Globus pallidus (tissue), 1 donor: ENCODE measurements at places on chromosomes 2 and 18.

- no peak for DNase-seq
These were observed 72.2 kb upstream of the TAF1B start for GRCh38 chr2:9771101-9771449.

- no peak for DNase-seq
These were observed 148.3 kb downstream of the RBM43 start for GRCh38 chr2:151113318-151113717.

DNA sequence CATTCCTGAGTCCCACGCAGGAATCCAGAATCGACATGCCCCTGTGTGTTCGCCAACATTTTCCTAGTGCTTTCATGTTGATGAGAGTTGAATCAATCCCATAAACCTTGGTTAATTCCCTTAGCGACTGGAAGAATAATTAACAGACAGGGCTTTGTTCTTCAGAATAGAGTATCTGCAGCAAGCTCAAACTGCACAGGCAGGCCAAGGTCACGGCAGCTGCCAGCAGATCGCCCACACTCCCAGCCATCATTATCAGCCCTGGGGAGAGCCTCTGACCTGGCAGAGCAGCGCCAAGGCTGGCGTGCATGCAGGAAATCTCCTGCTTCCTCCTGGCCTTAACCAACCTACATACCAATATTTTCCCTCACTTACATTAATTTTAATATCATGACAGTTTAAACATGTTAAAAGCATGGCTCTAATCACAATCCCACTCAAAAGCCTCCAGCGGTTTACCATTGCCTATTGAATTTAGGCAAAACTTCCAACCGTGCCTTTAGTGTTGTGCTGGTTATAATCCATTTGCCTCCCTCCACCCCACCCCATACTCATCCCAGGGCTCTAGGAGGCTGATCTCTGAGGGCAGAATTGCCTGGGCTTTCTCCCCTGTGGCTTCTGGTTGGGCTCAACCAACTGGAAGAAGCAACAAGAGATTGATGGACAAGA, 46.8 kb upstream of the NCK2 start:
- DNase-seq, result peak; percentile 37

GRCh38 chr2:200275295-200276013, 31.0 kb upstream of the SPATS2L start:
- no peak for DNase-seq

DNA sequence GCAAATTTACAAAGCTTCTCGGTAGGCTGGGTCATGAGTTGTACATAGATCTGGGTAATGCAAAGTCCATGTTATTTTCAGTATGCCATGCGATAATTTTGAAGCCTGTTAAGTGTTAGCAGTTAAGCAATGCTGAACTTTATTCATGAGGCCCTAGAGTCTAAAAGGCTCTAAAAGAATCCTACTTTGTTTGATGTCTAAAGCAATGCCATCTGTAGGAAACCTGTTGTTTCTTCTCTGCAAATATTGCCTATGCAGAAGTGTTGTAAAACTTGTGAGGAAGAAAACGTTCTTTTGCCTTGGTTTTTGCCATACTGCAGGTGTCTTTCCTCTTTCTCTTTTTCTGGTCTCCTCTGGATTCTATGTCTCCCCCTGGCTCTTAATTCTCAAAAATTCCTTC, 9.1 kb downstream of the ARHGAP15 start:
- no peak for DNase-seq

GRCh38 chr18:79515944-79516351, 120.2 kb downstream of the NFATC1 start:
- DNase-seq, result no peak

- DNase-seq, result no peak
These were observed 3.9 kb upstream of the DCTN1 start for GRCh38 chr2:74384051-74384450.

DNA sequence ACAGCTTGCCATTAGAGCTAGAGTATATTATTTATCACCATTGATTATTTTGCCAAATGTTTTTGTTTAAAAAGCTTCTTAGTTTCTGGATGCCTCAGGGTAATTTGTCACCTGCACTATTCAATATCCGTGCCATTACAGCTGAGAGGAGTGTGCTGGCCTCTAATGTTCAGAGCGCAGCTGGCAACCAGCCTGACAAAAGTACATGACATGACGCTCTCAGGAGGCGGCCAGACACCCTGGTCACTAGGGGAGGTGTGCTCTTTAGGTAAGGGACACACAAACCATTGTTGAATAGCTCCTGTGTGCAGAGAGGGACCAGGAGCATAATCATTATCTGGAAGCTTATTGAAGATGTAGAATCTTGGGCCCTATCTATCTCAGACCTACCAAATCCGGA, 20.3 kb downstream of the LIMS1 start:
- no peak for DNase-seq

GRCh38 chr18:36200354-36200771, 13.1 kb downstream of the MOCOS start:
- no peak for DNase-seq

GRCh38 chr2:55985406-55985805, 61.8 kb upstream of the EFEMP1 start:
- DNase-seq, result peak; percentile 26

DNA sequence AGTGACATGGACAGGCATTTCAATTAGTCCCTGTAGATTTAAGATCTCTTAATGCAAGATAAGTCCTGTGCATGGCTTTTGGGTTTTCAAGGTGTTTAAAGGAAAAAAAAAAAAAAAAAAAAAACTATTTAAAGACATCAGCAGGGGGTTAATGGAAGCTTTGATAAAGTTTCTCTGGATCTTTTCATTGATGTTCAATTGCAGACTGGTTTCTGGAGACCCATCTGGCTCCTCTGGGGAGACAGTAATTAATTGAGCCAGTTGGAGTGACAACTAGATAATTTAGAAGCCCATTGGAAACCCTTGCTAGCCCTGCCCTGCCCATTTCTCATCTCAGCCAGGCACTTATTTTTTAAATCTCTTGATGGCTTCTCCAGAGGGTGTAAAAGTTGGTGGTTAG, 98.7 kb downstream of the EPHA4 start:
- no peak for DNase-seq

DNA sequence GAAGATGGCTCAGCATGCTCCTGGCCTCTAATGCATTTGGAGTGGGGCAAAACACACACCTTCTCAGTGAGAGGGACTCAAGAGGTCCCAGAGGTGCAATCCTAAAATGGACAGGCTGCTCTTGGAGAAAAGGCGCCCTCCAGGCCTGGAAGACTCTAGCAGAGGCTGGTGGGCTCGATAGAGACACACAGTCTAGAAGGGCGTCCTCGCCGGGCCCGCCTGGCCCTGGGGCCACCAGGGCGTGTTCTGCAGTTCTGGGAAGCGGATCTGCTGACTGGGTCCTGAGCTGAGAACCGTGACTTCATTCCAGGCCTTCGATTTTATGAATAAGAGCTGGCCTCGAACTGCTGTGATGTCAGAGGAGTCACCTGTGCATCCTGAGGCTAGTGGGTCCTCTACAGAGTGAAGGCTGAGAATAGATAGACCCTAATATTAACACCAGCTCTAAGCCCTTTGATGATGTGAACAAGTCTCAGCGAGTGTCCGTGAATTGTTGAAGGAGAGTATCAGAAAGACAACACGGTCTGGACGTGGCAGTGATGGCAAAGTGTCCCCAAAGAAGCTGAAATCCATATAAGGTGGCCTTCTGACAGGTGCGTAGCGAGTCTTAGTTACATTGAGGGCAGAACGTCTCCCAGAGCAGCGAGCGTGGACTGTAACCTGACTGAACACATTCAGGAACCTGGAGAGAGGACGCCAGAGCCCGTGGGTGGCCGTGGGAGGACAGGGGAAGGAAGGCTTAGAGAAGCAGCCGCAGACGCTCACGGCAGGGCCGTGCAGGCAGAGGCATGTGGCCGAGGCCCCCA, 136.9 kb downstream of the PTGR3 start:
- DNase-seq, result no peak

- no peak for DNase-seq
These were observed 179.0 kb downstream of the ASXL3 start for GRCh38 chr18:33757037-33757436.

GRCh38 chr2:3368261-3368722, 9.3 kb downstream of the EIPR1 start:
- no peak for DNase-seq

GRCh38 chr2:194550702-194551101, 1106.3 kb upstream of the SLC39A10 start:
- DNase-seq, result no peak

GRCh38 chr18:29004921-29005320, 828.0 kb upstream of the CDH2 start:
- no peak for DNase-seq

DNA sequence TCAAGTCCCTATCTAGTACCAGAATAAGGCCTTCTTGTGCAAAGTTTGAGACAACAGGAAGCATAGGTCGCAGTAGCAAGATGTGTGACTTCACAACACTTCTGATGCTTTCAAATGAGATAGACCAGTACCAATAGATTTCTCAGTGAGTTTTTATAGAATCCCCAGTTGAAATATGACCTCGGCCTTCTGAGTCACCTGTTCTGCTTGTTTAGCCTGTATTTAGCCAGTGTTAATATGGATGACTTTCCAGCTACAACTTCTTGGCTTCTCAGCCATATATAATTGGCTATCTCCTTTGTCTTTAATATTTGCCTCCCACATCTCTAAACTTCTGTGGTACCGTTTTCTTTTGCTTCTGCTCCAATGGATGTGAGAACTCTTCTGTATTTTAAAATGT, 113.8 kb downstream of the KYNU start:
- DNase-seq, result no peak

DNA sequence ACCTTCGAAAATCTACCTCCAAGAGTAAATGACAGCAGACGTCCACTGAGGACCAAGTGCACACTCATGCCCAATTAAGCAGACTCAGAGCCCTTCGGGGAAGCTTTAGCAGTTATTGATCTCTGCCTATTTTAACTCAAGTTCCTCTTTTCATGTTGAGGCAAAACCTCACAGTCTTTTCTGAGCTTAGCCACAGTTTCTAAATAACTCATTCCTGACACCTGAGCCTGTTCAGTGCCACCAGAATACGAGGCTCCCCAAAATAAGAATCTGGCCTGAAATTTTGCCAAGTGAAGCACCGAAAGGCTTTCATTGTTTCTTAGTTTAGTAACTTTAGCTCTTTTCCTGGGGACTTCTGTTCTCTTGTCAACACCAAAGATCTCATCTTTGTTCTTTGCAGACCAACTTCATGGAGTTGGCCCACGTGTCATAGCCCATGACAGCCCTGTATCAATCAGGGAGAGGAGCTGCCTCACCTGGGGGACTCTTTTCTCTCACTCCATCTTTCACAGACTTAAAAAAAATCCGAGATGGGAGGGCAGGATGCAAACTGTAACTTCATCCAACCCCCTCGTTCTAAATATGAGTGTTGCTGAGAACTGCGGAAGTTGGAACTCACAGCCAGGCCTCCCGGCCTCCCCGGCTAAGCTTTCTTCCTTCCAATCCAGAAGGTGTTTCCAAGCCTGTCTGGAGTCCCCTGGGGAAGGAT, 22.2 kb downstream of the INPP5D start:
- no peak for DNase-seq
